SK-N-SH (cell line): ENCODE measurements at places on chromosomes 6 and 20.

DNA sequence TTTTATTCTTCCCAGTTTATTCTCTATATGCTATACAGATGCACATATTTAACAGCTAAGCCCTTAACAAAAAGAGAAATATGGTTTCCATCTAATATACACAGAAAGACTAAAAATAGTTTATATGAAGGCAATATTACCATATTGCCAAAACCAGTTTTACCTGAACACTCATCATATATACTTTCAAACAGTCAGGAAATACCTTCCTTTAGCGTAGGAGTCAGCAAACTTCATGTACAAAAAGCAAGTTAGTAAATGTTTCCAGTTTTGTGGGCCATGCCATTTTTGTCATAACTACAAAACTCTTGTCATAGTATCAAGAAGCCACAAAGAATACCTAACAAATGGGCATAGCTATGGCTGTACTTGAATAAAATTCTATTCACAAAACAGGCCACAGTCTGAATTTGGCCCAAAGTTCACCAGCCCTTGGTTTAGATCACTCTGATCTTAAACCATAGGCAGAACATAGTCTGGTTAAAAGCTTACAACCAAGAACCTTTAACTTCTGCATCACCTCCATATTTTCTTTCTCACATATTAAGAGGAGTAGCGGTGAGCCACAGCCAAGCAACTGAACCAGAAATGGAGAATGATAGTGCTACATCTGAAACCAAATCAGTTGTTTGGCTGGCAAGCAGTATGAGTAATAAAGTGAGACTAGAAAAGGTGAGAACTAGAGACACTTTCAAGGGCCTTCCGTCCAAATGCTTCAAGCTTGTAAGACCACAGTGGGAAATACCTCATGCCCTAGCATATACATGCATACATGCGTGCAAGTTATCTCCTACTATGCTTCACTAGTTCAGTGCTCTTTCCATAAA lies 116.6 kb downstream of the PTPRK start:
- DNase-seq: no peak

DNA sequence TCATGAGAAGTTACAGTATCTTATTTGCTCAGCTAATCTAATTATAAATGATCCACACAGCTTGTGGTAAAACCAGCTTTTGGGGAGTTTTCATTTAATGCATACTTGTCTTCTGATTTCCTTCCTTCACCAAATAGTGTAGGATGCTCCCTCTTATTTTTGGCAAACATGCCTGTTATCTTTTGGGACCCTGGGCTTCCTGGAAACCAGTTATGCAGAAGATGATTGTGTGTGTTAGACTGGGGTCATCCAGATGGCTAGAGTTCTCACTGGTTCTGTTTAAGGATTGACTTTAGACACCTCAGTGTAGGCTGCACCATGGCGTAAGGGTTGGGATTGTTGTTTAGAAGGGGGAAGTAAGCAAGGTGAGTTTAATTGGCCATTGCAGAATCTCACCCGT lies 61.3 kb downstream of the PTPN1 start:
- DNase-seq: no peak

GRCh38 chr6:45654673-45655072 lies 276.9 kb upstream of the SUPT3H start:
- DNase-seq: no peak

DNA sequence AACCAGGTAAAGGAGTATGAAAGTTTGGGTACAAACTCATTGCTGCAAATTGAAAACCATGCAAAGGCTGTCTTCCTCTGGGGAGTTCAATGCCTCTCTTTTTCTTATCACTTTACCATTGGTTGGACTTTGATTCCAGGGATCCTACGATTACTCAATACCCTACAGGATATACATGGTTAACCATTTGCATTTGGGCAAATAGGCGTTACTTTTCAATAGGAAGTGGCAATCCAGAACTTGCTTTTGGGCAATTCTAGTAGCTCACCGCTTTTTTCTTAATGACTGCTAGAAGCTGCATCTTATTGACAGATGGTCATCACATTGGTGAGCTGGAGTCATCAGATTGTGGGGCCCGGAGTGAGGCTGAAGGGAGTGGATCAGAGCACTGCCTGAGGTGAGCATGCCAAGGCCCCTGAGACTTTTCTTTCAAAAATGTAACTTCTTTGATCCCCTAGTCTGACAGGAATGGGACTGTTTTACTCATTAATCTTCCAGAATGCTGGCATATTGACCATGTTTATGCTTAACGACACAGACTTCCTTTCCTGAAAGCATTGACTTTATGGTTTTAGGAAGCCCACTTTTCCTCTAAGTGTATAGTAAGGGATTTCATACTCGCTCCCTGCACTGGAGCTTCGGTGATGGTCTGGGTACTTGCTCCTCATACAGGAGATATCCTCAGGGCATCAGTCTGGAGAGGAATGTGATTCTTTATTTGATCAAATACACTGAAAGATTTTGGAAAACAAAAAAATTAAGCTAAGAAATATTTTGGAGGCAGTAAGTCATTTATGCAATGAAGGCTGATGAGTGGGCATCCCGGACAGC lies at the start of gene CCR6:
Gene CCR6, plus strand, starts transcription at position 270 of the 831 bp plus-strand sequence. CDS start 13,039 bp downstream, outside the sequence.
- DNase-seq: no peak

GRCh38 chr6:139713900-139714506 lies 339.6 kb upstream of the CITED2 start:
- no peak for DNase-seq

GRCh38 chr6:170221753-170222400 lies 69.0 kb downstream of the DLL1 start:
- peak; percentile 23 for DNase-seq

DNA sequence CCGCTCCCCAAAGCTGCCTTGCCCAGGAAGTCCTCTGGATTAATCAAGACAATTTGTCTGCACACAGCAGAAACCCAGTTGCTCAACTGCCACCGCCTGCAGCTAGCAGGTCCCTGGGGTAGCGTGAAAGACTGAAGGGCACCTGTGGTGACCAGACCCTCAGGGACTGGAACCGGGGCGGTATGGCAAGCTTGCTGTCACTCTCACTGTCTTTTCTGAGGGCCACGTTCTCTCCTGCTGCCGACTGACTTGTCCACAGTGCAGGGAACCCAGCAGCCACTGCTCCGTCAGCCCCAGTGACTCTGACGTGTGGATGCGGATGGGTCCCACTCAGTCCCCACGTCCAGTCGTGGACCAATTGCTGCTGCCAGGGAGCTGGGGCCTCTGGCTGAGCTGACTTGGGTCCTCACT lies 72.8 kb upstream of the PMEPA1 start:
- DNase-seq: peak; percentile 6

DNA sequence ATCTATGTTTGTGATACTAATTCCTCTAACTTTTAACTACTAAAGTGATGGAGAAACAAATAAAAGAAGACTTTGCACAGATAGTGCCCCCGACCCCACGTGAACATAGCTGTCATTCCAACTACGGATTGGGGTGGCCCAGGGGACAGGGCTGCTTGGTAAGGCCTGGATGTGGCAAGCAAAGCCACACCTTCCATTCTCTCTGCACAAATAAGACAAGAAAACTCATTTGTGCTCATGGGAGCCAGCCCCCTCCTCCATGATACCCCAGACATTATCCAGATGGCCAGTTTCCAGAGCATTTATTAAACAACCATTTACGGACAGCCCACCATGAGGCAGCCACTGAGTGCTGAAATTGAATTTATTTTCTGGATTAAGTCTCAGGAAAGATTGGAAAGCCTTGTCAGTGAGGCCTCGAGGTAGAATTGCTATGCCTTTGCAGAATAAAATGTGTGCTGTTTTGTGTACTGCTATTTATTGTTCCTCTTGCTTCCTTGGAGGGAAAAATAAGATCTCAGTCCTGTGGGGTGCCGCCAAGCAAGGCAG lies 151.2 kb downstream of the UNC5CL start:
- peak; percentile 72 for DNase-seq

DNA sequence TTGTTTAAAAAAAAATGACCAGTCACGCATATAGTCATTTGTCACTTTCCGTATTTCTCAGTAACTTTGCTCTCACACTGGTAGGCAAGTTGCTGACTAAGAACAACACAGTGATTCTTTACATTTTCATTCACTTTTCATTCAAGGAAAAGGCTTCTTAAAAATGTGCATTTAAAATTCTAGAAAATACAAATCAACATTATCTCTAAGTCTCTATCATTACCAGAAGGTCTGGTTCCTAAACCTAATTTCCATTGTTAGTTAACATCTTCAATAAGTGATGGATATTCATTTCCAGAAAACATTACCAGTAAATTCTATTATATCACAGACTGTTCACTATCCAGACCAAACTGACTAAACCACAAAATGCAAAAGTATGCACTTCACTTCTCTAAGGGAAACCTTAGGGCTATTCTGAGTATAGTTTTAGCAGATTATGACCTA lies 115.3 kb downstream of the AHI1 start:
- no peak for DNase-seq

DNA sequence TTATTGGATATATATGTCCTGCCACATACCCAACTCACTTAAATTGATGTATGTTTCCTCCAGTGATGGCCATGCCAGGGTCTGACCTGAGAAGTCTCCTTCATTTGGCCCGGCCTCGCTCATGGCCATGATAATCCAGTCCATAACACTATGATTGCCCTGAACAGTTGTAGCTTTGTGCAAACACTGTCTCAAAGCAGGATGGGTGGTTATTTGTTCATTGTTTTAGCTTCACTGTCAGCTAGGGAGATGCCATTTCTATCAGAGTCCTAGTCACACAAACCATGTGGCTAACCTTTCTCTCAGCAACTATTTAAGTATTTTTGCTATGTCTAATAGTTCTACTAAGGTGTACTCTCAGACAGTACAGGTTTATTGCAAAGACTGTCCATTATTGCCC lies 47.6 kb upstream of the ZNF337 start:
- DNase-seq: no peak

DNA sequence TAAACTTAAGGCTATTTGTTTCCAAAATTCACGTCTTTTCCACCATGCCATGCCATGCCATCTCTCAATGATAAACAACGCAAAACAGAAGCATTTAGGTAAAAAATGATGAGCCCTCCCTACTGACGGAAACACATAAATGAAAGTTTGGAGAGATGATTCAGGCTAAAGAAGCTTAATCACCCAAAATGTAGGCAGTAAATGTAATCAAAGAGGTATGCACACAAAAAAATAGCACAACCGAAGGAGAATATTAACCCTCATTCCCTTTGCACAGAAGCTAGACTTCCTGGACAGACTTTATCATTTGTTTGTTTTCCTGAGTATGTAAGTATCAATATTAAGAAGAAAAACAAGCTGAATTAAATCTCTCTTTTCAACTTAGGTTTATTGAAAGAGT lies 28.8 kb downstream of the DCDC2 start:
- no peak for DNase-seq

GRCh38 chr6:107617341-107617932 lies 127.5 kb downstream of the SOBP start:
- no peak for DNase-seq

- DNase-seq: no peak
These were observed 35.7 kb downstream of the TSPYL4 start for GRCh38 chr6:116218172-116218633.

- no peak for DNase-seq
These were observed 356.4 kb downstream of the PRKN start for GRCh38 chr6:162371121-162371520.

GRCh38 chr6:15426395-15426794 lies 180.5 kb downstream of the JARID2 start:
- no peak for DNase-seq

GRCh38 chr20:16710781-16711180 lies 19.0 kb upstream of the SNRPB2 start:
- no peak for DNase-seq

GRCh38 chr6:18247002-18247401 lies 17.3 kb downstream of the DEK start:
- DNase-seq: no peak

- DNase-seq: no peak
These were observed 17.6 kb downstream of the RNASET2 start for GRCh38 chr6:166938704-166939103.

- DNase-seq: no peak
These were observed 326.5 kb downstream of the FOXA2 start for GRCh38 chr20:22257912-22258311.

GRCh38 chr6:16855460-16855859 lies 94.2 kb upstream of the ATXN1 start:
- no peak for DNase-seq

DNA sequence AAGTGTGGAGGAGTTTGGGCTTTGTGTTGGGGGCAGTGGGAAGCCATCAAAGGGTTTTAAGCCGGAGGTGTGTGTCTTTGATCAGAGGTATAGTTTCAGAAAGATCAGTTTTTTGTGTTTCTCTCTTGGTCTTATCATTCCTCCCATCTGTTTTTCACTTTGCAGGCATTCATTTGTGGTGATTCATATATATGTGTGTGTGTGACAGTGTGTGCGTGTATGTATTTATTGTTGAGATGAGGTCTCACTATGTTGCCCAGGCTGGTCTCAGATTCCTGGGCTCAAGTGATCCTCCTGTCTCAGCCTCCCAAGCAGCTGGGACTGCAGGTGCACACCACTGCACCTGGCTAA lies 11.1 kb upstream of the SERINC3 start:
- DNase-seq: no peak

DNA sequence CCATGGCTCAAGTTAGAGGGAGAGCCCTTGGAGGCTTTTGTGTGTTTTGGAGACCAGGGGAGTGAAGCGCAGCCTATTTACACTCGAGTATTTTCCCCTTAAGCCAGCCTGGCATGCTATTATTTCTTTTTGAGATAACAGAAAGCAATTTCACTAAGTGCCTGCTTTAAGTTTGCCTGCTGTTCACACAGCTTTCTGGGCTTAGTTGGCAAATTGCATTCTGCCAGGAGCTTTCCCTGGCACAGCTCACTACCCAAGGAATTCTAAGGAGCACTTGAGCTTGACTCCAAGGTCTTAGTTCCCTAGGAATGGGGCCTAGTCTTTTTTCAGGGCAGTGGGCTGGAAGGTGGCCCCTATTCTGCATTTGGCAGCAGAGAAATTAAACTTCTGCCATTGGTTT lies 19.0 kb upstream of the ASXL1 start:
- no peak for DNase-seq

DNA sequence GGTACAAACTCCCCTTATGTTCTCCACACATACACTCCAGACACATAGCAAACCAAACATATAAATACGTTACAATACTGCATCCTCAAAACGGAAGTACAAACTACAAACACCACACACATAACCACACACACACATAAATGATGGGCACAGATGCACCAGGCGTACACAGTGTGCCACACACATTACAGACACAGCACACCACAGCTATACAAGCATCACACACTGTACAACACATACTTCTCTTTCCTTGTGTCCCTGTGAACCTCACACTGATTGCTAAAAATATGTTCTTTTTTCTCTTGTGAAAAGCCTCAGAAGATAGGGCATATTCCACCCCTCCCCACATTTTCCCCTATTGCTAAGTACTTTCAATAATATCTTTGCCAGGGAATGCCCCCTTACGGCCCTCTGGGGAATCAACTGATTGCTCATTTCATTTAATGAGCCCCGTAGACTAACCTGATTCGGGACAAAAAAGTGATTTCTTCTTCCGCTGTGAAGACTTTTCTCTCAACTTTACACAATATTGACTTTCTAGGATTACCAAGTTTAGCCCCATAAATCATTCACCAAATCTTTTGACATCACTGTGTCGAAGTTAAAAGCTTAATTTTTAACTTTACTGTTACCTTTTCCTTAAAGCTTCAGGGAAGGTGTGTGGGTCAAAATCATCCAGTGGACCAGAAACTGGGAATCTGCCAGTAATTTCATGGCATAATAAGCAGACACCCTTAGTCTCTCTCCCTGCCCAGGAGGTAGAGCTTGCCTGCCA lies at the start of gene SLC17A1:
Gene SLC17A1, minus strand, starts transcription at position 521 of the 775 bp plus-strand sequence. CDS start 1,495 bp downstream, outside the sequence.
- no peak for DNase-seq

GRCh38 chr20:5737966-5738365 lies 12.2 kb upstream of the SHLD1 start:
- no peak for DNase-seq

GRCh38 chr6:113171882-113172281 lies 685.3 kb upstream of the MARCKS start:
- no peak for DNase-seq
